Urothelium cell line (cell line): ENCODE measurements at places on chromosomes 1 and 21.
A peak's percentile ranks its signal among the peaks of the same experiment; 100 is the strongest.

GRCh38 chr1:12159816-12160215 lies 7.0 kb upstream of the TNFRSF1B start:
- peak; percentile 44 for DNase-seq

DNA sequence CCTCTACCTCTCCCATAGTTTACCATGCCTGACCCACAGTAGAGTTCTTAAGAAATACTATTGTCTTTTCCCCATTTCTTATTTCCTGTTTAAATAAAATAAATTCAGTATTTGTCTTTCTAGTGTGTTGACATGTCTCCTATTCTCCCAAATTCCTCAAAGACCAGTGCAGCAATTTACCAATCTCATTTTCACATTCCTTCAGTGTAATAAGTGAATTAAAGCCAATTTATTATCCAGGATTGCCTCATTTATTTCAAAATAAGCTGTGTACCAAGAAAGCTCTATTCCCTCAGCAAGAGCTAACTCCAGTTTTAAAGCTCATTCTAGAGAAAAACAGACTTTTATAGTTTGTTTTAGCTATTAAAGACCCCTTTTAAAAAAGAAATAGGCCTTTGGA lies 49.9 kb downstream of the DISC1 start:
- DNase-seq: no peak

- no peak for DNase-seq
Observed at GRCh38 chr1:90201467-90202358, 206.8 kb downstream of the ZNF326 start.

GRCh38 chr21:27703791-27704190 lies 736.9 kb upstream of the ADAMTS5 start:
- no peak for DNase-seq

DNA sequence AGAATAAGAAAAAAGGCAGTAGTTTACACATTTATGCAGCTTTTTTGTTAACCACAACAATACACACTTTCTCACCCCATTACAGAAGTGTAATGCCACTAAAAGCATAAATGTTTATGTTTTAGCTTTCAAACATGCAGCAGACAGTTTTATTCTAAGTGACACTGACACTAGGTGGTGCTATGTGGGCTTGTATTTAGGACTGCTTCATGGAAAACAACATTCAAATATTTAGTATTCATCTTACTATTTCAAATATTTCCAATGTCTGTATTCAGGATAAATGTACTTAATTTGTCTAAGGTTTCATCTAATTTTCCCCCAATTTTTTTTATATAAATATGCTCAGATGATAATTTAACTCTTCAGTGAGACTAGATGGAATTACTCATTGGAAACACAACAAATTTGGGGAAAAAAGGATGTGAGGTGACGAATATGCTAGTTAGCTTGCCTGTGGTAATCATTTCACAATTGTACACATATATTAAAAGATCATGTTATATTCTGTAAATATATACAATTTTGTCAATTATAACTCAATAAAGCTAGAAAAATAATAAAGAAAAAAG lies 71.4 kb downstream of the USP1 start:
- peak; percentile 15 for DNase-seq

DNA sequence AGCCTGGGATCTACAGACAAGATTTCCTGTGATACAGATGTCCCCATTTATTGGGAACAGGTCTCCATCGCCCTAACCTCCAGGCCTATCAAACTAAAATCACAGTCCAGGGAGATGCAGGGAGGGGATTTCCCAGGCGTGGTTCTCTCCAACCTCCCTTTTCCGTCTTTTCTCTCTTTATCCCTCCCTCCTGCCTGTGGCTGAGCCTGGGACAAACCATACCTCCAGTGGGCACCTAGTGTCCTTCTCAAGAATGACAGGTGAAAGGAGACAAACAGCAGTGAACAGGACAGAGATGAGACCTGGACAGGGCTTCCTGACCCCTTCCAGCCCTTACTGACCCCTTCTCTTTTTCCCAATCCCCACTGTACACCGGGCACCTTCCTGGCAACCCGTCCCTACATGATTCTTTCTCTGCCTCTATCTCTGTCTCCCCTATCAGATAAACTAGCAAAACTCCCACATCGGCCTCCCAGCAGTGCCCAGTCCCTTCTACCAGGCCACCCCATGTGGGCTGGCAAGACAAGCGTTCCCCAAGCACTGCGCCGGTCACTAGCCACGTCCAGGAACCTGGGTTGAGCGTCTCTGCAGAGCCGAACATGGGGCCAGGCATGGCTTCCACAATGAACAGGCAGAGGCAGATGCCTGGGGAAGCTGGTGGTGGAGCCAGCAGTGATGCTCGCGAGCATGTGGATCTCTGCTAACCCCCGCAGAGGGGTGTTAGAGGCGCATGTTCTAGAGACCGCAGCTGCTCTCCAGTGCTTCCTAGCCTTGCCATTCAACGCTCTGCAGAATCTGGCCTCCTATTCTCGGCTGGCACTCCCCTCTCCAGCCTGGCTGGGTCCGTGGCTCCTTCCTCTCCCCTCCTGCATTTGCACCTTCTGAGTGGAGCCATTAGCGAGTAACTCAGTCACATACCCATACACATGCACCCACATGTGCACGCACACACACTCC lies 54.7 kb downstream of the ELK4 start:
- no peak for DNase-seq

DNA sequence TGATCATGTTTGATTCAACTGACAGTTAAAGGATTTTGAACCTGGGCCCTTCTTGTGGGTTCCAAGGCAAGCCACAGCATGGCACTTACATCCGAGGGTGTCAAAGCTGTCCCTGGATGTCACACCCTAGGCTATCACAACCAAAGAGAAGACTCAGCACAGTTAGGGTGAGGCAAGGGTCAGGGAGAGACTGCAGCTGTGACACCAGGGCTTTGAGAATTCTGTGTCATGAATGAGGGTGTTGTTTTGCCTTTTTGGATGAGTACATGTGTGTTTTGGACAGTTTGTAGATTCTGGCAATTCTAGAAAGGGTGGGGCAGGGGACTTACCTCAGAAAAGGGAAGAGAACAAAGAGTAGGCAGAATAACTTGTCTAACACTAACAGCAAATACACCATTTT lies 37.8 kb upstream of the ZNF326 start:
- DNase-seq: no peak

GRCh38 chr21:39503123-39503762 lies 51.5 kb downstream of the SH3BGR start:
- DNase-seq: no peak

- DNase-seq: no peak
Observed at GRCh38 chr1:7278045-7278444, 492.8 kb downstream of the CAMTA1 start.

GRCh38 chr1:27618341-27619082 lies 14.6 kb upstream of the AHDC1 start:
- DNase-seq: no peak

- DNase-seq: peak; percentile 74
Observed at GRCh38 chr1:65174585-65174984, 26.6 kb downstream of the AK4 start.

- DNase-seq: peak; percentile 62
Observed at GRCh38 chr1:23217421-23218115, at the start of gene HTR1D. Gene HTR1D, minus strand, starts transcription at chr1:23217502. Its CDS starts 23,283 bp downstream, at chr1:23194219.

GRCh38 chr21:46056450-46056903 lies 41.4 kb upstream of the COL6A2 start:
- DNase-seq: peak; percentile 35

GRCh38 chr1:29474274-29475244 lies 238.2 kb downstream of the PTPRU start:
- no peak for DNase-seq

DNA sequence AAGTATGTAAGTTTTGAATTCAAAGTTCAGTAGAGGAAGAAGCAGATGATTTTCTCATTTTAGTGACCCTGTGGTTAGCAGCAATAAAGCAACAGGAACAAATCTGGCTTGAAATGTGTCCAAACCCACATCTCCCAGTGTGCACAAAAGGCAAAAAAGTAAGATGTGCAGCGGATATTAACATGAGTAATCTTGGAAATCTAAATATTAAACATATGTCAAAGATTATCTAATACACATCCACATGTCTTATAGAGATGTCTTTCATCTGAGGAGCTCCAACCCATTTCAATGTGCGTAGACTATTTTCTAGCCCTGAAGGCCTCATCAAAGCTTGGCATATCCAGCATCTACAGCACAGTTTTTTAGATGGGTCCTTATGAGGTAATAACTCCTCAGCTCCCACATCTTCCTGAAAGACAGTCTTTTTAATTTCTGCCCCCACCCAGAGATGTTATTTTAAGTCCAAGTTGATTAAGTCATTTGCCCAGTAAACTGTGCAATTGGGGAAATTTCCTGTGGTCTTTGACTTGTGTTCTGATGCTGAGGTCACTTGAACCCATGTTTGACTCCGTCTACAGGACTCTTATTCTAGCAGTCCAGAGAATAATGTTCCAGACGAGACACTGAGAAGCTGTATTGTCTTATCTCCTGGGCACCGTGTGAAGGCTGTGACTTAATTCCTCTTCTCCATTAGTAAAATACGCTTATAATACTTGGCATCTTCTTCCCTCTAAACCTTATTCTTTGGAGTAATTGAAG lies 73.7 kb downstream of the LMO4 start:
- DNase-seq: no peak

- DNase-seq: no peak
Observed at GRCh38 chr1:76250271-76250670, 175.7 kb downstream of the ST6GALNAC3 start.

GRCh38 chr1:2358651-2359640 lies 32.4 kb downstream of the MORN1 start:
- DNase-seq: no peak

DNA sequence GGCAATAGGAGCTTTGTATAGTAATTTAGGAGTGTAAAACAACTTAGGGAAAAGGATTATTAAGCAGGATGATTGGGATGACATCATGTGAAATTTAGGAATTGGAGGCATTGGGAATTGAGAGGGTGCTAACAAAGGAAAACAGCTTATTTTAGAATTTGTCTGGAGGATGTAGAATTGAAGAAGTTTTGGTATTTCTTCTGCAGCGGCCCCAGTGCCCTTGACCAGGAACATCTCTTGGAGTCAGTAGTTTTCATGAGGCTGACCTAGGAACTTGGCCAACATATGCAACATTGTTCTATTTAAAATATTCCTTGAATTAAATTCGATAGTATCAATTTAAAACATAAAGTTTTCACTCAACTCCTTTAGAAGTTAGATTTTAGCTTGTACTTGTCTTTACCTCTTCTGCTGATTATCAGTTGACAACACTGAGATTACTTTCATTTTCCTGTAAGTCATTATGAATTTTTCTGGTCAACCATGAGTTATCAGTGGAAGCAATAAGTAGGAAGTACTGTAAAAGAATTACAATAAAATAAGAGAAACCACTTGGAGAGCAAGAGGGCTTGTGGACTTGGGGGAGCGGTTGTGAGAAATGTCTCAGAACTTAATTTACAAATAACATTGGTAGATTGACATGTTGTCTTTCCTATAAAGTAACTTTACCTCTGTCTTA lies 52.8 kb downstream of the DYRK1A start:
- no peak for DNase-seq

DNA sequence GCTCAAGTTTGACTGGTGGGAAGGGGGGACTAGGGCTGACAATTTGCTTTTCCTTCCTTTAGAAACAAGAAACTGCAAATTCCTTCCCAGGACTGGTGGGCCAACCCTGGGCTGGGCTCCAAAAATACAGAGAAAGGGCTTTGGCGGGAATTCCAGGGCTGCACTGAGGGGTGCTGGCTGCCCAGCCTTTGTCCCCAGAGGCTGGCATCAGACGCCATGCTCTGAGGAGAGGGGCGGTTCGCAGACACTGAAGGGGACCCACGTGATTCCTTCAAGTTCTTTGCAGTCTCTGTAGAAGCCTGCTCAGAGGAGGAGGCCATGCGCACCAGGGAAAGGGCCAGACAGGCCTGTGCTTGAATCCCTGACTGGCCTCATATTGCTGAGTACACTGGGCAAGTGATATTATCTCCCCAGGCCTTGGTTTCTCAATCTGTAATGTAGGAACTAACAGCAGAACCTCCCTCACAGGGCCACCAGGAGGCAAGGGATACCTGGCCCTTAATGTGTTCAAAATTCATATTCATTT lies 119.5 kb downstream of the EPHB2 start:
- DNase-seq: no peak

GRCh38 chr1:209993061-209993830 lies 55.2 kb downstream of the SYT14 start:
- no peak for DNase-seq

DNA sequence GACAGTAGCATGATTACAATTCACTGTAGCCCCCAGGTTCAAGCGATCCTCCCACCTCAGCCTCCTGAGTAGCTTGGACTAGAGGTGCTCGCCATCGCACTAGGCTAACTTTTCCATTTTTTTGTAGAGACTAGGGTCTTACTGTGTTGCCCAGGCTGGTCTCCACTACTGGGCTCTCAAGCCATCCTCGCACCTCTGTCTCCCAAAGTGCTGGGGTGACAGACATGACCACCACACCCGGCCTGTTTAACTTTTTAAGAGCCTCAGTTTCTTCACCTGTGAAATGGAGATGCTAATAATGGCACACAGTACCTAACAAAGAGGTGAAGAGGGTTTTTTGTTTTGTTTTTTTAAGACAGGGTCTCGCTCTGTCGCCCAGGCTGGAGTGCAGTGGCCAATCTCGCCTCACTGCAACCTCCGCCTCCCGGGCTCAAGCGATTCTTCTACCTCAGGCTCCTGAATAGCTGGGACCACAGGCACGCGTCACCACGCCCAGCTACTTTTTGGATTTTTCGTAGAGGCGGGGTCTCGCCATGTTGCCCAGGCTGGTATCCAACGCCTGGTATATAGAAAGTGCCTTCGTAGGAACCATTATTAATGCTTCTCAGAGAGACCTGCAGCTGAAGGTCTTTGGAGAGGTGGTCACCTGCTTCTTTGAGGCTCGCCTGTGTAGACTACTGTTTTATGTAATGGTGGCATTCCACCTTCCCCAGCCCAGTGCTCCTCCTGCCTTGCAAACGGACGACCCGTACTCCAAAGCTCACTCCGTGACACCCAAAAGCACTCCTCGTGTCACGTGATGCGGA lies 567 bp downstream of the PMVK start:
- DNase-seq: no peak

GRCh38 chr1:213452501-213452900 lies 401.5 kb downstream of the RPS6KC1 start:
- no peak for DNase-seq

DNA sequence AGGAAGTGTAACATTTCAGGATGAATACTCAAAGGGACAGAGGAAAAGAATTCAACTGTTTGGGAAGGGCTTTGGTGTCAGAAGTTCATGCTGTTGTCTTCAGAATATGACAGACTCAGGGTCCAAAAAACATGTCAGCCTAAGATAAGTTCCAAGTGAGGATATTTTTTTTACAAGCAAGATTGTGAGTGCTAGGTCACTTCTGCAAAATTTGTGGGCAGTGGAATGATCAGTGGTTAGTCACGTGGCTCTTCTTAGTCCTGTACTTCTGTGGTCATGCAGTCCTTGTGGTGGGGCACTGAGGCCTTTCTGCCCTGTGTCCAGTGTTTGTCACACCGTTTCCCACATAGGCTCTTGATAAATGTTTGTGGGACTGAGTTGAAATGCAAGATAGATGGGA lies 5.2 kb downstream of the RGL1 start:
- DNase-seq: no peak

GRCh38 chr1:235613602-235614001 lies 36.0 kb downstream of the GNG4 start:
- no peak for DNase-seq

- peak; percentile 54 for DNase-seq
Observed at GRCh38 chr1:67700692-67701410, 15.8 kb downstream of the GADD45A start.
